Gastrocnemius medialis (tissue), 4 donors: ENCODE measurements at places on chromosomes 2 and 18.

GRCh38 chr2:42967959-42968674 lies 175.7 kb upstream of the HAAO start:
- DNase-seq, result peak; percentile 78

DNA sequence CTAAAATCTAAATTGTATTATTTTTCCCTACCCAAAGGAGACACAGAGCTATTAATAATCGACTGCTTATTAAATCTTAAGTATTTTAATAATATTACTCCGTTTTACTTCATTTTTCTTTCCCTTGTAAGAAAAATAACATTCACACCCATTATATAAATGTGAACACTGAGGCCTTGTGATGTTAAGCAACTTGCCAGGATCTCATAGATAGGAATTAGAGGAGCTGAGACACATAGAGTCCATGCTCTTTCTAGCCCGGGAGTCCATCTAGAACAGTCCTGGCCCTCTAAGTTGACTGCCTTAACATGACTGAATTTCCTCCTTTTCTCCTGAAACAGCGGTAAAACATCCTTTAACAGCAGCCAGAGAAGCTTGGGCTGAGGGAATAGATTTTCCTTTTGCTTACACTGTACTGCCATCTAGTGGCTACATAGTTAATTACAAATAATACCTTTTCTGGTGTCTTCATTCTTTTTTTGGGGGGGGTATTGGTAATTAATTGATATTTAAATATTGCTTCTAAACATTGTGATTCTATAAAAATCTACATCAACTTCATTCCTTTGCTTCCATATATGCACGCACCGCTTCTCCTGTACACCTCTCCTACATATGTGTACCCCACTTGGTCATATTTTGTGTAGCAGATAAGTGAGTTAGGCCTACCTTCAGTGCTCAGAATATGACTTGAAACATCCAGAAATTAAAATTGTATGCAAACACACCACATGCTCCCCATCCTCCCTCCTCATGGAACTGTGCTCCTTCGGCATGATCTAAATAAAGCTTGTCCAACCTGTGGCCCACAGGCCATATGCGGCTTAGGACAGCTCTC lies 125.8 kb upstream of the HNMT start:
- no peak for DNase-seq

- no peak for DNase-seq
Observed at GRCh38 chr2:127024769-127025358, 82.1 kb downstream of the BIN1 start.

GRCh38 chr2:96608469-96609455 lies 29.4 kb downstream of the KANSL3 start:
- DNase-seq, result peak; percentile 93

GRCh38 chr18:44568986-44569385 lies 111.7 kb upstream of the SETBP1 start:
- DNase-seq, result no peak

DNA sequence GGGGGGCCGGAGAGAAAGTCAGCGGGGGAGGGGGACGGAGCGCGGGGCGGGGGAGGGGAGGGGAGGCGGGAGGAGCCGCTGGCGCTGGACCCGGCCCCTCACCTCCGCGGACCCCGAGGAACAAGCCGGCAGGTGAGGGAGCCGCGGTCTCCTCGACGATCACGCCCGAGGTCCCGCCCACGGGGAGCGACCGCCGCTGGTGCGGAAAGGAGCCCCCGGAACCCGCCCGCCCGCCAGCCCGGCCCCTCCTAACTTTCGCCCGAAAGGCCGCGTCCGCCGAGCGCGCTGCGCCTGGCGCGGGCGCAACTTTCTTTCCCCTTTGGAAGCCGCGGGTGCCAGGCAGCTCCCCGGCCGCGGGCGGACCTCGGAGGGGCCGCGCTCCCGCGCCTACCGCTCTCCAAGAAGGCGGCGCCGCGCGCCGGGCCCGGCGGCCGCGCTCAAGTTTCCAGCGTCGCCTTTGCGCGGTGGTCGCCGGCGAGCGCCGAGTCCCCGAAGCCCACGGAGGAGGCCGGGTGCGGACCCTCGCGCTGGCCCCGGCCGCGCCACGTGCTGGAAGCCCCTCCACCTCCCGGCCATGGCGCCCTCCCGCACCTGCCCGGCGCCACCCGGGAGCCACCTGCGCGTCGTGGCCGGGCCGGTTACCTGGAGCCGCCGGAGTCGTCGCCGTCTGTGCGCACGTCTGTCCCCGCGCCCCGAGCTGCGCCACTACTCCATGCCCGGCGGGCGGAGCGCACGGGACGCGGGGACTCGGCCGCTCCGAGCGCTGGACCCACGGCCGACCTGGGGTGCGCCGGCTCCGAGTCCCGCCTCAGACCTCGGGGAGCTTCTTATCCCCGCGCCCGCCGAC lies at the start of gene ALKAL2:
TSS of gene ALKAL2 (minus strand) at position 181 of the 847 bp plus-strand sequence. CDS start 256 bp downstream, outside the sequence.
- no peak for DNase-seq

DNA sequence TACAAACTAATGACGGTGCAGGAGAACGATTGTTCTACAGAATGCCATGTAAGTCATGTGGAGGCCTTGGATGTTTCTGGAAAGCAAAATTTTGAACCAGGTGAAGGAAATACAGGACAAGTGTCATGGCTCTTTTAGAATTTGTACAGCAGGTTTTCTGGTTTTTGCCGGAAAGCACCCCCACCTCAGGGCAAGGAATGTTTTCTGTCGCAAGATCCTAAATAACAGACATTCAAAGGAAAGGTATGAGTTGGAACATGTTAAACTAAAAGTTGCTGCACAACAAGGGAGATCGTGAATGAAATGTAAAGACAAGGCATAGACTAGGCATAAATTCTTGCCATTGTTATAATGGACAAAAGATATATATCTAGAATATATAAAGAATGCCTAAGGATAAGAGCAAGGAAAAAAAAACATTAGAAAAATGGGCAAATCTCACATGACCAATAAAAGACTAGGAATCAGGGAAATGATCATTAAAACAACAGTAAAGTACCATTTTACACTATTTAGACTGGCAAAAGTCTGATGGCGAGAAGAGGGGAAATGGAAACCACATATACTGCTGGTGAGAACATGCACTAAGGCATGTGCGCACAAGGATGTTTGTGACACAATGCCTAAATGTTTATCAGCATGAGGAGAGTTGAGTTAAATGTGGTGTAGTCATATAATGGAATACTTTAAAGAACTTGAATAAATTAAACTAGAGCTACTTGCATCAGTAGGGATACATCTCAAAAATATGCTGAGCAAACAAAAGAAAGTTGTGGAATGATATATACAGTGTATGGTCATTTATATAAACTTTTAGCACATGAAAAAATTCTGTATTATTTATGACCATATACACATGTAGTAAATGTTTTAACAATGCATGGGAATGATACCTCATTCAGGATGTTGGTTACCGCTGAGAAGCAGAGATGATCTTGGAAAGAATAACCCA lies 127.0 kb downstream of the EML6 start:
- no peak for DNase-seq

DNA sequence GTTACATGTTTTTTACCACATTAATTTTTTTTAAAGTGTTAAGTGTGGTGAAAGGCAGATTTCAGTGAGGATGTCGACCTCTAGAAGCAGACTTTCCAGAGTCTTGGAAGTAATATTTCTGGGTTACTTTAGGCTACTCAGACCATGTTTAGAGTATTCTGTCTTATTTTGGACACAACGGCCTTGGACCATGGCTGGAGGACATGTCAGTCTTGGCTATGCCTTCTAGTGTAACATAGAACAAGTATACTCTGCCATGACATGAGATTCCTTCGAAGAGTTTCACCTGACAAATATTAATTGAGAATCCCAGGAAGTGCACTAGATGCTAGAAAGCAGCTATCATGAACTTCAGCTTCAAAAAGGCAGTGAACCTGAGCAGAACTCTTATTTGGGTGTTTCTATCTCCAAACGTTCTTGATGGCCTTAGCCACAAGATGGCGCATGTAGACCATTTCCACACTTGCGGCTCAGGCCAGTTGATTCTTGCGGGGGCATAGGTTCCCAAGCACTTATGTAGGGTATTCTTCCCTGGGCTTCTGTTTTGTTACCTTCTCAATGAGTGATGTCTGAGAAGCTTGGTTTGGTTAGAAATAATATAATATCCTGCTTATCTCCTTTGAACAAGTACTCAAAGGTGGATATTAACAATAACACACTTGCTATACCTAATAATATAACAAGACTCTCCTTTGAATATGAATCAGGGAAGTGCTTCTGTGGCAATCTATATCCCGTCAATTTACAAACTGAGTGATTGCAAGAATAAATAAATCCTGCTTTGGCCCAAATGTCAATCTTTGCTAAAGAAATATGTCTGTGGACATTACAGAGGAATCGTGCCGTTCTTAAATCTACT lies 62.0 kb downstream of the CACNB4 start:
- peak; percentile 49 for DNase-seq
